ENCODE measurements at places on chromosomes 3 and 15.

DNA sequence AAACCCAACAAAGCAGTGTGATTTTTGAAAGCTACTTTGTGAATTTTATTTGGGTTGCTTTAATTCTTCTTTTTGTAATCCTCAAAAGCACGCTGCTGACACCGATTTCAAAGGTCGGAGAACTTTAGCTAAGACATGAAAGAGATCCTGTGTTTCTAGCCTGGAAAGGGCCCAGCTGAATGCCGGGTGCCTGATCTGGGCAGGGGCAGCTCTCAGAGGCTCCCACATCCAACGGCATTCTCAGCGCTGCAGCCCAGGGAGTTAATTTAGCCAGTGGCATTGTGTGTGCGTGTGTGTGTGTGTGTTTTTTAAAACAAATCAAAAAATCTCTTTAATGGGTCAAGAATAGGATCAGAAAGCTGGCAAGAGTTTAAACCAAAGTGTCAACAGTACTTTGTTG is 6.6 kb downstream of the RBP1 start:
- no peak for DNase-seq

GRCh38 chr3:33089515-33089914 is 7.4 kb downstream of the GLB1 start:
- no peak for DNase-seq

- DNase-seq, result no peak
Measured at GRCh38 chr3:125443923-125444322, 68.8 kb upstream of the ZNF148 start.

- no peak for DNase-seq
Measured at GRCh38 chr3:72628065-72628464, 220.2 kb downstream of the SHQ1 start.

GRCh38 chr15:31077941-31078340 is 23.6 kb downstream of the TRPM1 start:
- DNase-seq, result no peak

DNA sequence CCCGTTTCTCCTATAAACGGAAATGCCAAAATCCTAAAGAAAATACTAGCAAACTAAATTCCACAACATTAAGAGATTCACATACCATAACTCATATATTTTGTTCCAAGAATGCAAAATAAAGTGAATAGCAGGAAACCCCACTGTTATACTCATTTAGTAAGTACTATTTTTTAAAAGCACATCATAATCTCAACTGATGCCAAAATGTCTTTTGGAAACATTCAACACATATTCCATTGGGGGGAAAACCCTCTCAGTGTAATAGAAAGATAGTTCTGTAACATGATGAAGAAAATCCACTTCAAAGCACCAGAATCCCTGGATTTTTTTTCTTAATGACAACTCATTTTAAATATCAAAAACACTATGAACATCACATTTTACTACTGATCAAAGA is 93.0 kb upstream of the EIF1B start:
- no peak for DNase-seq

- no peak for DNase-seq
Measured at GRCh38 chr3:106247902-106248684, 379.3 kb upstream of the CBLB start.

- no peak for DNase-seq
Measured at GRCh38 chr3:15290736-15291135, 41.6 kb downstream of the SH3BP5 start.

GRCh38 chr3:185935465-185936272 is 2.1 kb downstream of the TRA2B start:
- no peak for DNase-seq

GRCh38 chr3:43640681-43641080 is 18.9 kb upstream of the ANO10 start:
- no peak for DNase-seq

- DNase-seq, result no peak
Measured at GRCh38 chr15:96716075-96716474, 385.6 kb downstream of the NR2F2 start.

- no peak for DNase-seq
Measured at GRCh38 chr3:87228316-87228715, 1.2 kb downstream of the CHMP2B start.

DNA sequence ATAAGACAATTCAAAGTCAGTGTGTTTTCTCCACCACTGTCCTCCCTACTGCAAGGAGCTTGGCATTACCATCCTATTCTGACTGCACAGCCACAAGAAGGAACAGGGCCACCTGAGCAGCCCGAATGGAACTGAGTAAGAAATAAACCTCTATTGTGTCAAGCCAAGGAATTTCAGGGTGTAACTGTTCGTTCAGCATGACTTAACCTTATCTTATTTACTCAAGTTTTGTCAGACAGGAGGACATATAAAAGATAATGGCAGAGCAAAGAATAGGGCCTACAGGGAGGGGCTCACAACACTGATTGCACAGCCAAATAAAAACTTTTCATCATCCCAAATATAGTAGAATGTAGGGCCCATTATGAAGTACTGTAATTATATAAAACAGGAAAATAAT is 236.1 kb downstream of the NEK10 start:
- DNase-seq, result no peak

DNA sequence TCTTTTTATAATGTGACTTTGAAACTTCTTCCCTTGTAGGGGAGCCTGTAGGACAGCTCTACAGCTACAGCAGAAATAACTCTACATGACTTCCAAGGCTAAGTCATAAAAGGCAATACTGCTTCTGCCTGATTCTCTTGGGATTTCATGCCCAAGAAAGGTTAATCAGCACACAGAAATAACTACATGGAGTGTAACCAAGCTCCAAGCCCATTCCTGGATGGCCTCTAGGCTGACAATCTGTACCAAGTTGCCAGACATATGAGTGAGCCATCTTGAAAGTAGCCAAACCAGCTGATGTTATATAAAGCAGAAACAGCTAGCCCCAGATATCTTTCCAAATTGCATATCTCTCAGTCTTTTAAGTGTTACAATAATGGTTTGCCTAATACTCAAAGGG is 75.8 kb upstream of the OSTN start:
- no peak for DNase-seq

DNA sequence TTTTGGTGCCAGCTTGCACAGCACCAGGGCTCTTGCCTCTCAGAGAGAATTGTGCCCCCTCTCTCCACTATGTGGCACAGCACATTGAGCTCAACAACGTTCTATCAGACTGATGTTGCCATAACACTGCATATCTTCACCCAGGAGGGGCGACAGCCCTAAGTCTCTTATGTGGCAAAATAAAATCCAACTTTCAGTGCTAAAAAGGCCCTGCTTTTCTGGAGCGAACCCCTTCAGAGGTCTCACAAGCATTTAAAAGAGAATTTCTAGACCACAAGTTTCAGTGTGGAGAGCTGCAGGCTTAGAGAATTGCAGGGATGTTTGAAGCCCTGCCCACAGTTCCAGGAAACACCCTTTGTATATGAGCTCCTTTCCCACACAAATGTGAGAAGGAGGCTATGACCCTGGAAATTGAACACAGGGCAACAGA is 85.5 kb downstream of the LIPC start:
- DNase-seq, result no peak

DNA sequence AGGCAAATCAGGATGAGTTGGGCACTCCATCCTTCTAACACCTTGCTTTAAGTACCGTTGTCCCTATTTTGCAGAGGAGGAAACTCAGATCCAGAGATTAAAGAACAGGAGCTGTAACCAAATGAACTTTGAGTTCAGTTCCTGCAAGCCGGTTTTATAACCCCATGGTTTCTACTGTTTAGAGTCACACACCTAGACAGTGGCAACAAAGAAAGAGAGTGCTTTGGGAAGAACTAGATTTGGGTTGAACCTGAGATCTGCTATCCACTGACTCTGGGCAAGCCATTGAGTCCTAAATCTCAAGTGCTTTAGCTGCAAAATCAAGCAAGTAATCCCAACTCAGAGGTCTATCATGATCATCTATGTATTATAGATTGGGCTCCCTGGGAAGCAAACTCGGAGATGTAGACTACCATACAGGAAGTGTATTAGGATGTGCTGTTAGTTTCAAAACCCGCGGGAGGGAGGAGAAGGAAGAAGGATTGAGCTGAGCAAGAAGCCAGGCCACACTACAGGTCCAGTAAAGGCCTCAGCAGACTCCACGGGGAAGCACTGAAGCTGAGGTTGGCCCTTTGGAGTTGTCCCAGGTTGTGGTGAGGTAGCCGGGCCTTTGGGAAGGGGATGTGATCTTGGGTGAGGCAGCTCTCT is 42.2 kb downstream of the SRGAP3 start:
- no peak for DNase-seq

DNA sequence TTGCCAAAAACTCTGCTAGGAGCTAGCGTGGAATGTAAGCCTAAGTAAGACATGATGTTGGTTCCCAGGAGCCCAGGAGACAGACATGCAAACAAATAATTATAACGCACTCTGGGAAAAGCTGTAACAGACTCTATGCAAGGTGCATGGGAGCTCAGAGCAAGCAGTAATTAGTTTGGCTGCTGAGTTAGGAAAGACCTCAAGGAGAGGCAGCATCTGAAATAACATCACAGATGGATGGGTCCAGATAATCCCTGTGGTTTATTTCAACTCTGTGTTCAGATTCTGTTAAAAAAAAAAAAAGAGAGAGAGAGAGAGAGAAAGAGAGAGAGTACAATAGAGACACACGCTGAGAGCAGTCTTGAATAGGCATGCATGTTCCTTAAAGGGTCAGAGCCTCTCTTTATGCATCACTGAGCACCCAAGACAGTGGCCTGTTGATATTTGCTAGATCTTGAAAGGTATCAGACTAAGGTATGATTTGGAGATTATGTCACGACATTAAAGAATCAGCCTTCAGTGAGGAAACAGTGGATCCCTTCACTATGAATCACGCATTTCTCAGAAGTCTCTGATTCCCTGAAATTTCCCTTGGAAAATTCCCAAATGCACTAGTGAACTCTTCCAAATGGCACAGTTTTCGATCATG is 124.4 kb upstream of the LIPC start:
- no peak for DNase-seq

DNA sequence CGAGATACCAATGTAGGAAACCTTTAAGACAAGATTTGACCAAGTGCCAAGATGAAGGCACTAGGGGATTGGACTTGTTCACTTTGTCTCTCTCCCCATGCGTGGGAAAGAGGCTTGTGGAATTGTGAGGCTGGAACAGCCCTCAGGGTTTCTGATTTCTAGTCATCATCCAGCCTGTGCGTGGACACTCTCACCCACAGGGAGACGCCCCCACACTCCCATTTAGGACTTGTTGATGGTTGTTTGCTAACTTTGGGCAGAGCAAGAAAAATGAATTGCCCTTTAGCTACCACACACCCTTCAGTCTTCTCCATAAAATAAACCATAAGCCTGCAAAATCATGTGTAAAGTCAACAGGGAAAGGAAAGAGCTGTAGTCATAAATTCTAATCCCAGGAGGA is 18.4 kb downstream of the ACKR2 start:
- DNase-seq, result no peak

DNA sequence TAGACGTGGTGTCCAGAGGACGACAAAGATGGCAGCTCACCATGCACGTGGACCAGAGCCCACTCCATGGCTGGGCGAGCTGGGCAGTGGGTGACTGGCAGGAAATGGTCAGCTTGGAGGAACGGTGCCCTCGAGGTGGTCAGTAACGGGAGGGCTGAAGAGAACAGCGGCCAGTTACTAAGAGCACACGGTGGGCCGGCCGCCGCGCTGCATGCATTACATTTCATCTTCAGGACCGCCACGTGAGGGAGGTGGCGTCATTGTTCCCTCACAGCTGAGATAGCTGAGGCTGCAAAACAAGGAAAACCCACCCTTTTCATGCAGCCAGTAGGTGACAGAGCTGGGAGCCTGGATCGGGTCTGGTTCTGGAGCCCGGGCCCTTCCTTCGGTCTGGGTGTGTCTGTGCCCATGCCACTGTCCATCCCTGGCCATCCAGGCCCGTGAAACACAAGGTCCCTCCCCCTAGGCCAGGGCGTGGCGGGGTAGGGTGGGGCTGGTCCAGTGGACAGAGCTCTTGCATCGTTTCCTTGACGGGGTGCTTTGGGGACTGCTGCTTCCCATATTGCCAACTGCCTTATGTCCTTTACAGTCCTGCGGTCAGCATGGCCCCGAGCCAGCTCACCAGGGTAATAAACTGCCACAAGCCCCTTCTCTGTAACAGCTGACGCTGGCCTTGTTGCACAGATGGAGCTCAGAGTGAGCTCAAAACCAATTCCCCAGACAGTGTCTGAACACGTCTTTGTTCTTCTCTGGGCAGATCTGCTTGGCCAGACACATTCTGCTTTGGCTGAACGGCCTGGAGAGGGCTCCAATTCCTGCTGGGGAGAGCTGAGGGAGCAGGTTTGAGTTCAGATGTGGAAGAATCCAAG is 51.8 kb downstream of the RGMA start:
- DNase-seq, result no peak

DNA sequence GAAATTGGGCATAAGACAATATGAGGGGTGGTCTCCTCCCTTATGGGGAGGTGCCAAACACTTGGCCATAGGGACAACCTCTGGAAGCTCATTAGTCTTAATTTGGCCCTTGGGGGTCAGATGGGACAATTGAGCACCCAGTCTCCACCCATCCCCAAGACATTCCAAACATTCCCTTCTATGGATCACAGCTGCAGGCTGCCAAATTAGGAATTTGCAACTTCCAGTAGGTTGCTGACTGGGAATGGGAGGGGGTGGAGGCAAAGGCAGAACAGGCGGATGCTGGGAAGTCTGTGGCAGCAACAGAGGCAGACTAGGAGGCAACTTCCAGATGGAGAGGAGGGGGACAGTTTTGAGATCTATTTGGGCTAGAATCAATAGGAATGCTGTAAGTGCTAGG is 1.4 kb upstream of the PDHB start:
- no peak for DNase-seq

GRCh38 chr3:23648996-23649395 is 156.8 kb upstream of the UBE2E1 start:
- DNase-seq, result no peak

GRCh38 chr15:88656760-88657221 is 18.0 kb downstream of the ISG20 start:
- no peak for DNase-seq

DNA sequence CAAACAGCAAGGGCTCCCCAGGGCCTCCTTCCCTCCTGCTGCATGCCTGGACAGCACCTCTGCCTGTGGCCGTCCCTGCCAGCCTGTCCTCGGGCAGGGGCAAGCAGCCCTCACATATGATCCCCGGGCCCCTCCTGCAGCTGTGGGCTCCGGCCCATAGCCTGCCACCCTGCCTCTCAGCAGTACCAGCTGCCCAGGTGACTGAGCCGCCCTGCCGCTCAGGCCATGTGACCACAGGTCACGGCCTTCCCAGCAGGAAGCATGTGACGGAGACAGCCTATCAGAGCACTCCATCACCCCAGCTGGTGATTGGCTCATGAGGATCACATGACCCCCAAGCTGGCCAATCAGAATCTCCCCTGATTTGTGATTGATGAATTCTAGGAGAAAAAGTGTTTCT is 23.9 kb downstream of the ALDH1L1 start:
- no peak for DNase-seq

- no peak for DNase-seq
Measured at GRCh38 chr15:92429378-92430068, 35.8 kb downstream of the ST8SIA2 start.

DNA sequence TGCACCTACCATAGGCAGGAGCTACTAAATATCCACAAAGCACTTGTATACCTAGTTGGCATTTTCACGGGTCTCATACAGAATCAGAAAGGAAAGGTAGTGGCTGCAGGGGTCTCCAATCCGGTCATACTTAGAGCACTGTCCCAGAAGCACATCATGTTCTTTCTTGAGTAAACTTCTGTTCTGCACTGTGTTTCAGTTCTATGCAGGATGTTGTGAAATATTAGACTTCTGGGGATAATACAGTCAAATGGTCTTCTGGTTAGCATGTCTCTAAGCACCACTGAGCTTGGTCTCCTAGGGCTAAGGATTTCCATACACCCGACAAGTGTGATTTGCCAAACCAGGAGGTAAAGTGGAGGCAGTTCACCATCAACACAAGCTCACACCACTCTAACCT is 27.9 kb downstream of the MINDY4B start:
- no peak for DNase-seq

All from thoracic aorta (tissue), 2 donors.